Chondrocyte (in vitro differentiated cells): ENCODE measurements at places on chromosomes 13 and 19. TPM values are rescaled to one million over a fixed set of nuclear protein-coding genes. Genes with fewer than 3 reads are reported as not detected.

GRCh38 chr13:106100171-106100919, 435.1 kb downstream of the EFNB2 start:
- no peaks in the 10 kb centered on the region for H3K27me3 ChIP-seq
- H3K4me3 ChIP-seq, result no peak overlapping the region
- H3K36me3 ChIP-seq, result no peaks in the 10 kb centered on the region
- H3K27ac ChIP-seq, result no peak overlapping the region
- no peak for DNase-seq

DNA sequence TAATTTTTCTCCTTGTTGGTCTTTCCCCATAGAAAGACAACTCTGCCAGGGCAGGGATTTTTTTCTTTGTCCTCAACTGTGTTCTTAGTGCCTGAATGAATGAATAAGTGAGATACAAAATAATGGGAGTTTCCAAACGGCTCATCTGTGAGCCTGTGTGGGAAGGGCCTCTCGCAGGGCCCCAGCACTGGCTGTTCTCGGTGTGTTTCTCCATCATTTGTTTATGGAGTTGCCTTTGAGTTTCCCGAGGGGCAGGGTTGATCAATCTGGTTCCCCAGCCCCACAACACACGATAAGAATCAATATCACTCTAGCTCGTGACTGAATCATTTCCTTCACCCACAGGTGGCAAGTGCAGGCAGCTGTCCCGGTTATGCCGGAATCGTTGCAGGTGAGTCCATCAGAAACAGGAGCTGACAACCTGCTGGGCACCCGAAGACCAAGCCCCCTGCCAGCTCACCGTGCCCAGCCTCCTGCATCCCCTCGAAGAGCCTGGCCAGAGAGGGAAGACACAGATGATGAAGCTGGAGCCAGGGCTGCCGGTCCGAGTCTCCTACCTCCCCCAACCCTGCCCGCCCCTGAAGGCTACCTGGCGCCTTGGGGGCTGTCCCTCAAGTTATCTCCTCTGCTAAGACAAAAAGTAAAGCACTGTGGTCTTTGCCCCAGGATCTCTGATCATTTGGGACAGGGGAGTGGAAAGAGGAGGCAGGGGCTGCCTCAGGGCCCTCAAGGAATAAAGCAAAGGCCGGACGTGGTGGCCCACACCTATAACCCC, 14.9 kb downstream of the FXYD5 start:
- DNase-seq, result no peak
- H3K27me3 ChIP-seq, result no peaks in the 10 kb centered on the region
- H3K27ac ChIP-seq, result no peak overlapping the region
- H3K36me3 ChIP-seq, result peaks cover 19% of the 10 kb centered on the region

DNA sequence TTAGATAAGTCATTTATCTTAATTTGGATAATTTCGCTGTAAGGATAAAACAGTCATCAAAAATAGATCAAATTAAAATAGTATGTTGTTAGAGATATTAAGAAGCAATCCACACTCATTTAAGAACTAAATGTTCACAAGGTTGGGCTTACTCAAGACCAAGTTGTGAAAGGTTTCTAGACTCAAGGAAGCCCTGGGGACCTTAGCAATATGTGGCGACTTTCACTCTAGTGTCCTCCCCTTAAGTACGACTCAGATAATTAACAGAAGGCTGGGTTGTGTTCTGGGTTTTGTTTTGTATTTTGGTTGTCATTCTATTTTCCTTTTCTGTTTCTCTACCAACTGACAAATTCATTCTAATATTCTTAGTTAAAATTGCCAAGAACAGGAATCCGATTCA, 1008.0 kb downstream of the PCDH9 start:
- peaks cover 5% of the 10 kb centered on the region for H3K4me1 ChIP-seq
- DNase-seq, result no peak
- H3K36me3 ChIP-seq, result peaks cover 2% of the 10 kb centered on the region
- no peak overlapping the region for H3K27ac ChIP-seq
- no peaks in the 10 kb centered on the region for H3K27me3 ChIP-seq
- no peak overlapping the region for H3K4me3 ChIP-seq

GRCh38 chr19:14119146-14119545, 1.6 kb upstream of the PRKACA start:
- peaks cover 27% of the 10 kb centered on the region for H3K4me1 ChIP-seq
- peak overlapping the region; percentile 96 for H3K27ac ChIP-seq
- H3K27me3 ChIP-seq, result no peaks in the 10 kb centered on the region

DNA sequence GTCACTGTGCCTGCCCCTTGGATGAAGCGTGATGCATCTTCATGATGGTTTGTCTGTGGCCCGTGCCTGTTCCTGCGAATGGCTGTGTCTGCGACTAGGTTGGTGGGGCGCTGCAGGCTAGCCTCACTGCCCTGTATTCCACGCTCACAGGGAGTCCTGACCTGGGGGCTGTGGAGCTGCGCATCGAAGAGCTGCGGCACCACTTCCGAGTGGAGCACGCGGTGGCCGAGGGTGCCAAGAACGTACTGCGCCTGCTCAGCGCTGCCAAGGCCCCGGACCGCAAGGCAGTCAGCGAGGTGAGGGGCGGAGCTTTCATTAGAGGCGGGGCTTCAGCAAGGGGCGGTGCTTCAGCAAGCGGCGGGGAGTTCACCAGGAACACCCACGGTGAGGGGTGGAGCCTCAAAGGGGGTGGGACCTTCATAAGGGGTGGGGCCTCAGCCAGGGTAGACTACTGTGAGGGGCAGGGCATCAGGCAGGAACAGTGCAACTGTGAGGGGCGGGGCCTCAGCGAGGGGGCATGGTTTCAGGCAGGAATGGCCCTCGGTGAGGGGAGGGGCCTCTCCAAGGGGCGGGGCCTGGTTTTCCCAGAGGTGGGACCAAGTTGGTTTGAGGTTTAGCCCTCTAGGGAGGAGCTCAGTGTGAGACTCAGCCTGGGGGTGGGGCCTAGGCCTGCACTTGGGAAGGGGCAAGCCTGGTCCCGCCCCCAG, 17.2 kb downstream of the PKN1 start:
- H3K27me3 ChIP-seq, result no peaks in the 10 kb centered on the region
- no peak for DNase-seq
- H3K4me1 ChIP-seq, result no peaks in the 10 kb centered on the region
- H3K4me3 ChIP-seq, result no peak overlapping the region
- no peak overlapping the region for H3K27ac ChIP-seq

- peak overlapping the region; percentile 97 for H3K27ac ChIP-seq
- no peak for DNase-seq
- peaks cover 68% of the 10 kb centered on the region for H3K4me1 ChIP-seq
- H3K36me3 ChIP-seq, result peaks cover 17% of the 10 kb centered on the region
Observed at GRCh38 chr13:111202156-111202621, 87.1 kb downstream of the ARHGEF7 start.

DNA sequence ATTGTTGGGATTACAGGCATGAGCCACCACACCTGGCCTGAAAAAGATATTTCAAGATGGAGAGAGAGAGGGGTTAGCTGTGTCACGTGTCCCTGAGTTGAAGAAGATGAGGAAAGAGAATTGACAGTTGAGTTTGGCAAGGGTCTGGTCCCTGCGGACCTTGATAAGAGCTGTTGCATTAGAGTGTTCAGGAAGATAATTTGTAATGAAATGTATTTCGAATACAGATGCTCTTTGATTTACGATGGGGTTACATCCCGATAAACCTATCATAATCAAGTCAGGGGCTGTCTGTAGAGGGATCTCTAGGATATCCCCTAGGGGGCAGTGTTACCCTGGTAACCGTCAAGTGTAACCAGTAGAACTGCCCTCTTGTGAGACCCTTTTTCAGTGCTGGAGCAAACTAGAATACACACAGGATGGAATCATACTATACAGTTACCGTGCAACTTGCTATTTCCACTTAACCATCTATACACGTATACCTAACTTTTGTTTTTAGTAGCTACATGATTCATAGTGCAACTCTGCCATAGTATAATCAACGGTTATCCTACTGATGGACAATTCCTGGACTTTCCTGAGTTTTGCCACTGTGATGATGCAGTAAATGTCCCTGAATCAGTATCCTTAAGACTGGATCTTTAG, 1.5 kb upstream of the ELOF1 start:
- H3K36me3 ChIP-seq, result peaks cover 2% of the 10 kb centered on the region
- H3K4me1 ChIP-seq, result peaks cover 30% of the 10 kb centered on the region
- no peaks in the 10 kb centered on the region for H3K27me3 ChIP-seq
- no peak for DNase-seq
- H3K27ac ChIP-seq, result no peak overlapping the region
- peak overlapping the region; percentile 61 for H3K4me3 ChIP-seq

The ZNF582 gene
- total RNA-seq, result 1.6 to 4.1 TPM (median 2.3 TPM) in 3 replicates

The C13orf42 gene
- total RNA-seq, result not detected in 3 replicates
